Foreskin fibroblast (primary cell): ENCODE measurements at places on chromosomes 6 and 20.
A peak's percentile ranks its signal among the peaks of the same experiment; 100 is the strongest.

DNA sequence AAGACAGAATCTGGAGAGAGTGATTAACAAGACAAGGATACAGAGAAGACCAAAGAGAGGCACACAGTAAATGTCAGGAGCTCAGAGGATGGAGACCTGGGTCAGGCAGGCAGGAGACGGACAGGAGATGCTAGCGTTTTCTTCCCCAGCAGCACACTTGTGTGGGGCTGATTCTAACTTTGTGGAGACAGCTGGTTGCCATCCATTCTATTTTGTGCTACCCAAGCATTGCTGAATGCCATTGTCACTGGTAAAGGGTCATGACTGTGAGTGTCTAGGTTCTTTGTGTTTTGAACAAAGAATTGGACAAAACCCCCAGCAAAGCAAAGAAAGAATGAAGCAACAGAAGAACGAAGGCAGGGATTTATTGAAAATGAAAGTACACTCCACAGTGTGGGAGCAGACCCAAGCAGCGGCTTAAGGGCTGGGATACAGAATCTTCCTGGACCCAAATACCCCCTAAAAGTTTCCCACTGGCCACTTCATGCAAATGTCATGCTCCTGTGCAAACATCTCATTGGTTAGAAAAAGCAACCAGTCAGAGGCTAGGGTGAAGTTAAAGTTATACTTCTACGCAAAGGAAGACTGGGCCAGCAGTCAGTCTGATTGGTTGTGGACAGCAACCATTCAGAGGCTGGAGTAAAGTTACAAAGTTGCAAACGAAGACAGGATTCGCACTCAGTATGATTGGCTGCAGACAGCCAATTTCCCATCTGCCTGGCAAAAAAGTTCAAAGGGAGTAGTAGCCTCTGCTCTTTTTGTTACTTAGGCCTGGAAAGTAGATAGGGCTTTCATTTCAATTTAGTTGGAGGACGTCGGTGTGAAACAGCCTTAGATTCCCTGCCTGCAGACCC lies 17.5 kb downstream of the PTK7 start:
- DNase-seq = peak; percentile 85

- DNase-seq = peak; percentile 88
These were observed 13.6 kb downstream of the STMND1 start for GRCh38 chr6:17115251-17116116.

DNA sequence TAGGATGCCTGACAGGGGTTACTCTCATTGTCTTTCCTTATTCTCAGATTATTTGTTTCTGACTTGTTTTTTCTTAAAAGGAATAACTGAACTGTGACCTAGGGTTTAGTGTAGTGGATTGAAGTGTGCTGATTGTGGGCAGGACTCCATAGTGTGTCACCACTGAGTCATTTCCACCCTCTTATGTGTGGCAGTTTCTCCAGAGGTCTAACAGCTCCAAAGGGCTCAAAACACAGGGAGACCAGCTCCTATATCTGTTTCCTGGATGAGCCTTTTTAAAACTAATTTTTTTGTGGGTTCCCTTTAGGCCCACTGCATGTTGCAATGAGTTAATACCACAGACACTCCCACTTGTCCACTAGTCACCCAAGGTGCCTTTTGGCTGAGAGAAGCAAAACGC lies 951.1 kb upstream of the ADGRB3 start:
- peak; percentile 97 for DNase-seq

- no peak for DNase-seq
These were observed 264.8 kb downstream of the RNGTT start for GRCh38 chr6:88698661-88699060.

- peak; percentile 49 for DNase-seq
These were observed 12.5 kb downstream of the CASP8AP2 start for GRCh38 chr6:89842228-89842627.

DNA sequence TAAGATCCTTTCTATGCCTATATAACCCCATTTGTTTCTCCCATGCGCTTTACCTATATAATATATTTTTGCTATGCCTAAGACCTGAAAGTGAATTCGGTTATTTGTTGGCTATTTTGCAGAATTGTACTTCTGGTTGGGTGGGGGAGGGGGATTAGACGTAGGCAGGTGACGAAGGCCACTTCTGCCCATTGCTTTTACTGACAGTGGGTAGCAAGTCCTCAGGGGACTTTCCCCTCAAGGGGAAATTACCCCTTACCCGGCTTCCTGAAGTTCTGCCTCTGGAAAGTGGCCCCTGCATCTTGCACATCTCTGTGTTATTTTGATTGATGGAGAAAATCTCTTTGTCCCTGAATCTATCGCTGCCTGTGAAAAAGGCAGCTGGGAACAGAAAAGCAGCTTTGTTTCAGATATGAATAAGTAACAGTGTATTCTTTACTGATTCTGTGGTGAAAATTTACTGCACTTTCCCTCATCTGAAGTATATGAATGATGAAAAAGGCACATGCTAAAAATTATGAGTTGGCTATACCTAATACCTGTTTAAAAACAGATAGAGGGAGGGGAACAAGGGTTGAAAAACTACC lies 133.9 kb downstream of the UTRN start:
- DNase-seq = no peak

DNA sequence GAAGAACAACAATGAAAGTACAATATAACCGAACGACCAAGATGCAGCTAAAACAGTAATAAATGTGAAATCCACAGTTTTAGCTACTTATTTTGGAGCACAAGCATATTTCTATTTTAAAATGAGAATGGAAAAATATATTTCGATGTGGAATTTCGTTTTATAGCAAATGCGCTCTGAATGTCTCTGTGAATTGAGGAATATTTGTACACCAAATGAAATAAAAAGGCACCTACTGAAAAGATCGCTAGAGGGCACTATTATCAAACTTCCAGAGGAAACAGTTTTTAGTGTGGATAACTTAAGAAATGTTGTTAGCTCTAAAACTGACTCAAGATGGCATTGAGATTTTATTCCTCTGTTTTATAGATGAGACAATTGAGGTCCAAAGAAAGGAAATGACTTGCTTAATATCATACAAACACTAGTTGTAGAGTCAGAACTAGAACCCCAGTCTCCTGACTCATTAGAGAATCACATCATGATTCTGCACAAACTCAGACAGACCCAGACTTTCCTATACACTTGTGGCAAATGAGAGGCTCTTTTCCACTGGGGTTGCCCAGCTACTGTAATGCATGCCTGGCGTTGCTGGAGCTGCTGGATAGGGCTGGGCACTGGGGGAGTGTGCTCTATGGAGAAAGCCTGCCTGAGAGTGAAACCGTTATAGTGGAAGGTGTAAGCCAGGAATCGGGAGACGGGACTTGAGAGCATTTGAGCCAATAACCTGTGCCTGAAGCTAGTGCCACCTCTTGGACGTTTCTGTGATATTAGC lies 51.9 kb downstream of the GCLC start:
- peak; percentile 68 for DNase-seq

GRCh38 chr6:113065611-113066010 lies 718.5 kb downstream of the RFPL4B start:
- peak; percentile 84 for DNase-seq

GRCh38 chr20:44683263-44684046 lies 31.7 kb upstream of the CCN5 start:
- no peak for DNase-seq

- peak; percentile 4 for DNase-seq
These were observed 208.0 kb upstream of the SASH1 start for GRCh38 chr6:148134592-148134991.

DNA sequence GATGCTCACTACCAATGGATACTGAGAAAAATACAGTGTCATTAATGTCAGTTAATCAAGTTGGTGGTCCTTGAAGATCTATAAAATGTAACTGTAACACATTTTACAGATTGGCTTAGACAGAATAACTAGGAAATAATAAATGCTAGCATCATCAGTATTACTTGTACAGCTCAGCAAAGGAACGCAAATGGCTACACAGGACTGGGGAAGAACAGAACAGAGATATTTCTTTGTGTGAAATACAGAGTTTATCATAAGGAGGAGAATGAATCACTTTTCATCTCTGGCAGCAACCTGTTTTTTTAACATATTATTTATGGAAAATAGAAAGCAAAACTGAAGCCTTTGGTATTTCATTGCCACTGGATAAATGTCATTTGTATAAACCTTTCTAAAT lies 8.2 kb upstream of the QKI start:
- no peak for DNase-seq

- no peak for DNase-seq
These were observed 149.1 kb upstream of the TENT5A start for GRCh38 chr6:81901551-81901966.

DNA sequence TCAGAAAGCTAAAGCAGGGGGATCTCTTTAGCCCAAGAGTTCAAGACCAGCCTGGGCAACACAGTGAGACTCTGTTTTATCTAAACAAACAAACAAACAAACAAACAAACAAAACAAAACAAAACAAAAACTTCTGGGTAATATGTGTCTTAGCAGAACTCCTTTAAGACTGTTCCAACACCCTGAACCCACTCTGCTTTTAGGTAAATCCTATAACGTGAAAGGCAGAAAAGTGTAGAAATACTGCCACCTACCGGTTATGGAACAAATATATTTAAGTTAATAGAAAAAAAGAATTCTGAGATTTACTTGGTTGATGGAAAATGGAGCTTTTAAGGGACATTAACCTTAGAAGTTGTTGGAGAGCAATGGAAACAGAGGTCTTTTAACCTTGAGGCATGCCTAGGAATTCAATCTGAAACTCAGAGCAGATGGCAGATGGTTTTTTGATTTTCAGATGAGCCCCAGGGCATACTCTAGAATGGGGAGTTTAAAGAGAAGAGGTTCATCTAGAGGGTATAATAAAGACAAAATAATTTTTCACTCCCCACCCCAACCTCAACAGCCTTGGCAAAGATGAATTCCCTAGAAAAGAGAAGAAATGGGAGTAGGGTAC lies 38.5 kb downstream of the SOD2 start:
- peak; percentile 72 for DNase-seq

DNA sequence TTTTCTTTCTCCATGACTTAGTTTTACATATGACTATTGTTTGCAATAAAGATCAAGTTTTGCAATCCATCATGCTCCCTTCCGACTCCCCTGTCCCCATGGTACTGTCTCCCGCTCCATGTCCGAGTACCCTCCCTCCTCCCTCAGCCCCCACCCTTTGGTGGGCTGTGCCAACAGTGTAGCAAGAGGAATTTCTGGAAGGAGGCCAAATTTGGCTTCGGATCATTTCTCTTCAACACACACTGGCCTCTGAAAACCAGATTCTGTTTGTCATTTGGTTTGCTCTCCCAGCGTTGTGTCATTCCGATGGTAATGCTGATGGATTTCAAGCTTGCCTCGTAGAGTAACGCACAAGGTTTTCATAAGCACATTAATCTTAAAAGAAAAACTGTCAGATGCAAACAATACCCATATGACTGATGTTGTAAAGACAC lies 22.9 kb upstream of the PAX1 start:
- DNase-seq = no peak

DNA sequence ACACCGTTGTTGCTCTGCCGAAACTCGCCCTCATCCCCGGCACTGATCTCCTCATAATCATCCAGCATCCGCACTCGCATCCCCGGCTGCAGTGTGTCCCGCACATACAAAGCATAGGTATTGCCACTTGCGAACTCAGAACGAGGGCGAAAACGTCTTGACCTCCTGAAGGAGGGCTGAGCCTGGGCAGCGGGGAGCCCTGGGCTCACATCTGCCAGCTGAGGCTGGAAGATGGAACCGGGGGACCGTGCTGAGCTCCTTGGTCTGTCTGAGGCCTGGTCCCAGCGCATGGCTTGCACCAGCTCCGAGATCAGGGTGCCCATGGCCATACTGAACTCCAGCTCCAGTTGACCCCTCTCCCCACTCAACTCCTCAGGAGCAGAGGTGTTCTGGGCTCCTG lies 2.7 kb downstream of the CUL7 start:
- DNase-seq = no peak

- DNase-seq = peak; percentile 7
These were observed 231.8 kb downstream of the SOD2 start for GRCh38 chr6:159461266-159461665.

- peak; percentile 11 for DNase-seq
These were observed 75.1 kb downstream of the CDC40 start for GRCh38 chr6:110255211-110255750.

DNA sequence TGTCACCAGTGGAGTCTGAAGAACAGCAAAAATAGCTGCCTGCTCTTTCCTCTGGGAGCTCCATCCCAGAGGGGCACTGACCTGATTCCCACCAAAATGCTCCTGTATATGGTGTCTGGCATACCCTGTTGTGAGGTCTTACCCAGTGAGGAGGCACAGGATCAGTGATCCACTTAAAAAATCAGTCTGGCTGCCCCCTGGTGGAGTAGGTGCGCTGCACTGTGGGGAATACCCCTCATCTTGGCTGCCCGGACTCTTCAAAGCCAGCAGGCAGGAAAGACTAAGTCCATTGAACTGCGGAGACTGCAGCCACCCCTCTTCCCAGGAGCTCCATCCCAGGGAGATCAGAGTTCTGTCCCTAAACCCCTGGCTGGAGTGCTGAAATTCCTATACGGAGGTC lies 230.9 kb upstream of the HTR1E start:
- no peak for DNase-seq

- peak; percentile 79 for DNase-seq
These were observed 65.4 kb upstream of the MAFB start for GRCh38 chr20:40754339-40754943.

- no peak for DNase-seq
These were observed 4.4 kb upstream of the MYLIP start for GRCh38 chr6:16124198-16125180.

DNA sequence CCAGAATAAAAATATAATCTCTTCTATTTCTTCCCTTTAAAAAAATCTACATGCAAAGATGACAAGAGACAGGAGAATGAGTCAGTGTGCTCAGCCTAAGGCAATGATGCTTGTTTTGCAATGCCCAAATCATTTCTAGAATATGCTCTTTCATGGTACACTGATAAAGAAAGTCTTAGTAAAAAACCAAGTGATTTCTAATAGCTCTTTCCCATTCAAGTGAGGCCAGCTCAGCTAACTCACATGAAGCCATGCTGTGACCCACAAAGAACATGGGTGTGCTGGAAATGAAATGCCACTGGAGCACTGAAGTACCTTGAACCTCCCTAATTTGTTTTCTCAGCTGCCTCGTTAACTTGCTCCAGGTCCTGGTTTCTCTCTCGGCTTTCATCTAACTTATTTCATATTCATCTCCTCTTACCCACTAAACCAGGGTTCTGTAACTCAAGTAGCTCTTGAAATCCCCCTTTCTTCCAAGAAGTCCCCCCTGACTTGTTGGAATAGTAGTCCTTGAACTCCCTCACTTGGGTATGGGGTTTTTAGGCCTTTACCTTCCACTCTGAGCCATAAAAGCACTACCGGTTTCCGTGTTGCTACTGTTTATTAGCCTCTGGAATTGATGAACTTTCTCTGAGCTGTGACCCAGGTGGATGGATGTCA lies 92.7 kb downstream of the IRF4 start:
- DNase-seq = peak; percentile 21
